Activated naive CD8-positive, alpha-beta T cell treated with anti-CD3 and anti-CD28 coated beads, Interleukin-2, amount 10 ng/mL, durations not matched to agents 7 days and 5 days (primary cell): ENCODE measurements at places on chromosomes 7 and 10. TPM values are rescaled to one million over a fixed set of nuclear protein-coding genes. Genes with fewer than 3 reads are reported as not detected.
A peak's percentile ranks its signal among the peaks of the same experiment; 100 is the strongest.

DNA sequence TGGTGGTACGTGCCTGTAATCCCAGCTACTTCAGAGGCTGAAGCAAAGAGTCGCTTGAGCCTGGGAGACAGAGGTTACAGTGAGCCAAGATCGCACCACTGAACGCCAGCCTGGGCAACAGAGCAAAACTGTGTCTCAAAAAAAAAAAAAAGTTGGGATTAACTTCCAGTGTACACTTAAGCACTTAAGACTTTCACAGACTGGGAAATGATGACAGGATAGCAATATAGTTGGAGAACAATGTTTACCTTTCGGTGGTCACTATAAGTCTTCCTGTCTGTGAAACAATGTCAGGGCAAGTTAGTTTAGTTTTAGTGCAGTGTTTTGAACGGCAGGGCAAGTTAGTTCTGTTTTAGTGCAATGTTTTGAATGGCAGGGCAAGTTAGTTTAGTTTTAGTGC lies 130.2 kb downstream of the TPST1 start:
- no peak overlapping the region for H3K27ac ChIP-seq
- H3K4me1 ChIP-seq, result no peaks in the 10 kb centered on the region
- DNase-seq, result no peak
- H3K4me3 ChIP-seq, result no peak overlapping the region

GRCh38 chr10:31083765-31084184 lies 52.1 kb upstream of the ZNF438 start:
- H3K4me1 ChIP-seq, result peaks cover 8% of the 10 kb centered on the region
- peaks cover 3% of the 10 kb centered on the region for H3K27me3 ChIP-seq
- H3K4me3 ChIP-seq, result no peak overlapping the region
- H3K27ac ChIP-seq, result no peak overlapping the region
- no peaks in the 10 kb centered on the region for H3K36me3 ChIP-seq

The WNT8B gene
- 0.91 TPM for total RNA-seq

The FOXP2 gene
- not detected for total RNA-seq

- no peaks in the 10 kb centered on the region for H3K27me3 ChIP-seq
- peaks cover 36% of the 10 kb centered on the region for H3K4me1 ChIP-seq
- peak overlapping the region; percentile 100 for H3K27ac ChIP-seq
- no peak for DNase-seq
- H3K4me3 ChIP-seq, result peak overlapping the region; percentile 94
- peaks cover 39% of the 10 kb centered on the region for H3K36me3 ChIP-seq
These were observed 4.1 kb upstream of the KMT2E start for GRCh38 chr7:105009667-105010503.

The PHYHIPL gene
- total RNA-seq, result not detected

The LIPA gene
- total RNA-seq, result 42.8 TPM

DNA sequence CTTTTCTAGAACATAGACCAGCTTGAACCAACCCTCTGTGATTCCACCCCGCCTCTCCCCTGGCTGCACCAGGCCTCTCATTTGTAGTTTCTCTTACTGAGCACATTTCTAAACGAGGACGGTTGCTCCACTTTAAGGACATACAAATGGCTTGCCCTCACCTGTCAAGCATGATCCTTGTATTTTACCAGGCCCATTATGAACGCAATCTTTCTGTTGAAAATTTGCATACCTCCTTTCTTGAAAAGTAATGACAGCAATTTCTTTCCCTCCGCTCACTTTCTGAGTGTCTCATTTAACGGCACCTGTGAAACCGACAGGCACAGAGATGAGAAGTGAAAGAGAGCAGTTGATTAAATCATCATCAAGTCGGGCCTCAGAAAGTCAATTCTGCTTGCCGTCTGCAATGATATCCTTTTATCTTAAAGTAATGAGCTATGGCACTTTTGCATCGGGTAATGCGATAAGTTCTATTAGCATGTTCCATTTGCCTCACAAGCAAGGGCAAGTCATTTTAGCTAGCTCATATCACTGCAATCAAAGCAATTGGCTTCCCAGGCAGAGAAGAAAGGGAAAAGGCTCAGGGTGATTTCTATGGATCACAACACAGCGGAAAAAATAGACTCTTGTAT lies 705.6 kb upstream of the GALNT17 start:
- H3K36me3 ChIP-seq, result no peaks in the 10 kb centered on the region
- no peak overlapping the region for H3K4me3 ChIP-seq
- no peak for DNase-seq
- H3K4me1 ChIP-seq, result no peaks in the 10 kb centered on the region
- no peak overlapping the region for H3K27ac ChIP-seq
- H3K27me3 ChIP-seq, result peaks cover 2% of the 10 kb centered on the region

DNA sequence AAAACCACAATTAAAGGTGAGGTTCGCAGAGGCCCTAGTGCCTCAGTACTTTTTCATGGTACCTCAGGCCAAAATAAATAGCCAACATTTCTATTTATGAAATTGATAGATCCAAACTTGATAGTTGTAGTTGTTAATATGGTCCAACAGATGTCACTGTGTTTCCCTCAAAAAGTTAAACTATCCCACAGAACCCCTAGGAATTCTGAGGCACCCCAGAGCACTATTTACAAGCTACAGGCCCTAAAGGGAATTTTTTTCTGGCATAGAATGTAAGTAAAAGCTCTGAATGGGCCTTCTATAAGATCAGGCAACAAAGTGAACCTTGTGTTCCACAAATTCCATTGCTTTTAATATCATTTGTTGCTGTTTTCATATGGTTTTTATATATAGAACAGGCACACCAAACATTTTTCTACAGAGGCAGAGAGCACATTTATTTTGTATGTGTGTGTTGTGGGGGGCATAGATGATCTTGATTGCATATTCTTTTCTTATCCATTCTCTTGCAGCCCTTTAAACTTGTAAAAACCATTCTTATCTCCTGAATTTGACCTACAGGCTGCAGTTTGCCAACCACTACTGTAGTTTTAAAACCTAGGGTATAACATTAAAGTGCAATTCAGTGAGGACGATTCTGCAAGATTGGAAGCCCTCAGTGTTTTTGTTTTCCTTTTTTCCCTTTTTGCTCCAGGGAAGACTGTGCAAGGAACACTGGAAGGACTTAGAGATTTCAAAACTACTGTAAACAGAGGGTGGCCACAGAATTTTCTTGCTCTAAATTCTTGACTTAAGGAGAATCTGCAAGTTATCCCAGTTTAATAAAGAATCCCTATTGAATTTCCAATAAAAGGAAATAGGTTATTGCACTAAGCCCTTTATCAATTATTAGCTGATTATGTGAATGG lies 3.5 kb upstream of the ARL4A start:
- peaks cover 2% of the 10 kb centered on the region for H3K36me3 ChIP-seq
- no peak for DNase-seq
- peaks cover 16% of the 10 kb centered on the region for H3K4me1 ChIP-seq
- H3K4me3 ChIP-seq, result no peak overlapping the region
- H3K27me3 ChIP-seq, result no peaks in the 10 kb centered on the region

The MMD2 gene
- total RNA-seq, result not detected

DNA sequence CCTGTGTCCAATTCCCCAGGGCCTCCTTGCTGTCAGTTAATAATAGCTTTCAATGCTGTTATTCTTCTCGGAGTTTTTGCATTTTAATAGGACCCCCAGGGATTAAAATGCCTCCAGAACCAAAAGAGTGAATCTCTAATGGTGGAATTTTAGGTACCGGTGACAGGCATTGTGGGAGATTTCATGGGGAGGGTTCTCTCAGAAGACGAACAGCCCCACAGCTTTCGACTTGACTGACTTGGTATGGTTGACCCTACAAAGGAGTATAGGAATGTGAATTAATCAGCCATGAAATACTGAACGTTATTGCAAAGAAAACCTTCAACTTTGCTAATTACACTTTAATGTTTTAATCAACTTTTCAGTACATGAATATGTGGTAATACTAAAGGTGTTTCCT lies 206.3 kb upstream of the FZD8 start:
- H3K27me3 ChIP-seq, result peaks cover 3% of the 10 kb centered on the region
- no peak overlapping the region for H3K4me3 ChIP-seq
- no peaks in the 10 kb centered on the region for H3K4me1 ChIP-seq
- no peak for DNase-seq
- no peaks in the 10 kb centered on the region for H3K36me3 ChIP-seq
- H3K27ac ChIP-seq, result no peak overlapping the region

DNA sequence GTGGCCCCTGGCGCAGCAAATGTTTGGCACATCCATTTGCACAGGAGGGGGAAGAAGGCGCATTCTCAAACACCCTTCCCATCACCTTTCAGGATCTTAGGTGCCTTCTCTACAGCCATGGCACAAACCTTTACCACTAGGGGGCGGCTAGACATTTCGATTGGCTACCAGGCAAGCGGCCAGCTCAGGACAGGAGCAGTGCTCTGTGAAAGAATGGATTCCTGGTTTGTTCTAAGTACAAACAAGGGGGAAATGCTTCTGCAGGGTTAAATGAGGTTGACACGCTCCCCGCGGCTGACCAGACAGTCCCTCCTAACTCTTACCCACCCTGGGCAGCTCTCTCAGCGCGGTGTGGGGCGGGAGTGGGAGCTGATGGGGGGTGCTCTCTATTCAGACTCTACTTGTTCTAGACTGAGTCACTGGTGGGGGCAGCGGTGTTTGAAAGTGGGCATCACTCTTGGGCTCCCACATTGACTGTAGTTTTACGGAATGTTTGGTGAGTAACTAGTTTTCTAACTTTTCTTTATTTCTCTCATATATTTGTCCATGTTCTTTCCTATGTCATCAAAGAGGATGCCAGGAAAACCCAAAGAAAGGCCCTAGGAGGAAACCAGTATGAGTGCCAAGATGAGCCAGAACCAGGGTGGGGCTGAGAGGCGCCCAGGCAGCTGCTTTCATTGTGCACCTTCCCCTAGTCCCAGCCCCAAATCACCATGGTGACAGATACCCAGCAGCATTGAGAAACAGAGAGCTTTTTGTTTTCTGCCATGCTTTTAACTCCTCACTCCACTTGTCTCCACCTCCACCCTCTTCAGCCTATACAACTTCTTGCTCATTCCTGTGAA lies 61.4 kb upstream of the GPR158 start:
- H3K4me3 ChIP-seq, result no peak overlapping the region
- peaks cover 2% of the 10 kb centered on the region for H3K27me3 ChIP-seq
- H3K36me3 ChIP-seq, result no peaks in the 10 kb centered on the region
- no peak overlapping the region for H3K27ac ChIP-seq
- DNase-seq, result peak; percentile 35

GRCh38 chr7:30521532-30521931 lies 16.9 kb upstream of the GGCT start:
- peaks cover 5% of the 10 kb centered on the region for H3K4me1 ChIP-seq
- H3K4me3 ChIP-seq, result no peak overlapping the region
- DNase-seq, result no peak
- H3K36me3 ChIP-seq, result peaks cover 2% of the 10 kb centered on the region
- H3K27me3 ChIP-seq, result no peaks in the 10 kb centered on the region

DNA sequence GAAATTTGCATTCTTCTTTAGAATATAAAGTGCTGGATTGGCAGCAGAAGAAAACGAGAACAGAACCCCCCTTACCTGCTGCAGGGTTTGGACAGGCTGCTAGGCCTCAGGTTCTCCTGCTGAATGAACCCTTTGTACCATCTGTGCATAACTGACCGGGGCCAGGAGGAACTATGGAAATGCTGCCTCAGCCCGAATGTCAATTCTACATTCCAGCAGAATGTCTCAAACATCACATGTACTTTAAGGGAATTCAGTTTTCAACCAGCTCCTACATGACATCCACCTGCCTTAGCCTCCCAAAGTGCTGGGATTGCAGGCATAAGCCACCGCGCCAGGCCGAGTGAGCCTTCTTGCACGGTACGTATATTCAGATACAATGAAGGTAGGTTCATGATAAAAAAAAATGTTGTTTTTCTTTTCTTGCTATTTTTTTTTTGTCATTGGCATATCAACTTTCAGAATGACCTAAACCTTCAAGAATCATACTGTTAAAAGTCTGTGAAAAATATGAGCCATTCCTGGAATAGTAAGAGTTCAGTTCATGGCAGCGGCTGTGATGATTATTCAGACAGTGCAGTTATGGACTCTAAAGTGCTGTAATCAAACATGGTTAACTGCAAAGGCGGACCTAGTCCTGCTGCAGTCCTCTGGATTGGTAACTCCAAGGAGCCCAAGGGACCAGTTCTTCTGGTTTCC lies 84.4 kb upstream of the TNS3 start:
- no peaks in the 10 kb centered on the region for H3K36me3 ChIP-seq
- H3K4me3 ChIP-seq, result no peak overlapping the region
- H3K27me3 ChIP-seq, result no peaks in the 10 kb centered on the region
- H3K4me1 ChIP-seq, result no peaks in the 10 kb centered on the region

- peaks cover 29% of the 10 kb centered on the region for H3K36me3 ChIP-seq
- no peaks in the 10 kb centered on the region for H3K27me3 ChIP-seq
- no peak overlapping the region for H3K27ac ChIP-seq
- DNase-seq, result no peak
- peaks cover 4% of the 10 kb centered on the region for H3K4me1 ChIP-seq
- no peak overlapping the region for H3K4me3 ChIP-seq
These were observed 149.8 kb downstream of the CCSER2 start for GRCh38 chr10:84478151-84478550.

DNA sequence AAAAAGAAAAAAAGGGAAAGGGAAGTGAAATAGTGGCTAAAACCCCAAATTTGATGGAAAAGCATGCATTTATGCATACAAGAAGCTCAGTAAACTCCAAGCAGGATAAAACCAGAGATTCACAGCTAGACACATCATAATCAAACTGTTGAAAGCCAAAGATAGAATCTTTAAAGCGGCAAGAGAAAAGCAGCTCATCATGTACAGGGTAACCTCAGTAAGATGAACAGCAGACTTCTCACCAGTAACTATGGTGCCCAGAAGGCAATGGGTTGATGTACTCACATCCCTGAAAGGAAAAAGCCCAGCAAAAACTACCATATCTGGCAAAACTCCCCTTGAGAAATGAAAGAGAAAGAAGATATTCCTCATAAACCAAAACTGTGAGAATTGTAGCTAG lies 60.4 kb downstream of the TPST1 start:
- no peak overlapping the region for H3K27ac ChIP-seq
- no peaks in the 10 kb centered on the region for H3K27me3 ChIP-seq
- DNase-seq, result no peak
- H3K36me3 ChIP-seq, result peaks cover 3% of the 10 kb centered on the region

GRCh38 chr10:15037691-15038090 lies 6.1 kb upstream of the OLAH start:
- H3K36me3 ChIP-seq, result no peaks in the 10 kb centered on the region
- DNase-seq, result no peak
- H3K4me1 ChIP-seq, result peaks cover 13% of the 10 kb centered on the region
- H3K27ac ChIP-seq, result no peak overlapping the region
- H3K4me3 ChIP-seq, result no peak overlapping the region

The PTPN20 gene
- 1.6 TPM for total RNA-seq

DNA sequence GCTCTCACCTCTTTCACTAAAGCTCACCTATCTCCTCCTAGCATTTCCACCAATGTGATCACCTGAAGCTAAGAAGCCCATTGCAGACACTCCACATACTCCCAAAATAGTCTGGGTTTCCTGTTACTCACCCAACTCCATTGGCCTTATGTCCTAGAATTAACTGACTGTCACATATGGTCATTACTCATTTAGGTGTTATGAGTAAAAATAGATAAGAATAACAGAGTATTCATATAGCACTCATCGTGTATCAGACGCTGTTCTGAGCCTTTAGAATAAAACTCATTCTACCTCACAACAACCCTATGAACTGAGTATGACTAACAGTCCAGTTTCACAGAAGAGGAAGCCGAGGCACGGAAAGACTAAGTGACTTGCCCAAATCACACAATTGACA lies 174.2 kb upstream of the NPVF start:
- no peaks in the 10 kb centered on the region for H3K4me1 ChIP-seq
- no peak for DNase-seq
- peaks cover 4% of the 10 kb centered on the region for H3K27me3 ChIP-seq
- no peak overlapping the region for H3K4me3 ChIP-seq
